ENCODE measurements at places on chromosomes 3 and 15. TPM values are rescaled to one million over a fixed set of nuclear protein-coding genes. Genes with fewer than 3 reads are reported as not detected.

DNA sequence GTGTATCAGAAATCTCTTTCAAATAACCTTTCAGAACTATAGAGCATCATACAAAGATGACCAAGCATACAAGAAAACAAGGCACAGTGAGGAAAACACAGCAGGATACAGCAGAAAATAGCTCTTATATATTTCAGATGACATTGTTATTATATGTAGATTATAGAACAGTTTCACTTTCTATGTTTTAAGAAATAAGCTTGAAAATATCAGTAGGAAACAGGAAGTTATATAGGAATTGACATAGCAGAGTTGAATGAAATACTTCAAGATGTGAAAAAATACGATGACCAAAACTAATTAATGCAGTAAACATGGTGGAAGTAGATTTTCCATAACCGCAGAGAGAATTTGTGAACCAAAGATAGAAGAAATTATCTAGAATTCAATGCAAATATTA lies 75.2 kb downstream of the LYSMD4 start:
- DNase-seq: no peak

Gene RTP1
- polyA plus RNA-seq: 2.1 TPM

DNA sequence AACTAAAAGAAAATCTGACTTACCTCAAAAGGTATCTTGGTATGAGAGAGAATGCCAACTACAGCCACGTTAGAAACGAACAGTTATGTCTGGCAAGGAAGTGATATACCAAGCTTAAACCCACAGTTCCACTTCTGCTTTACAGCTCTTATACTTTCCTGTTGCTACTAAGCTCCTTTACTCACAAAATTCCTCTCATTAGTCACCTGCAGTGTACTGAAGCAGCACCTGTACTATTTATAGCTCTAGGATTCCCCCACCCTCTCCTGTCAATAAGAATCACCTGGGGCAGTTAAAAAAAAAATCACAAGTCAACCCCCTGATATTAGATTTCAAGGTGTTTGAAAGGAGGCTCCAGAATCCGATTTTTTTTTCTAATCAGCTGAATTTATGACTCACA lies 2.9 kb upstream of the TMEM266 start:
- no peak for DNase-seq

Gene KLHL40
- polyA plus RNA-seq: not detected

Gene PTH1R
- 0.57 TPM for polyA plus RNA-seq

Gene ZIC4
- 0.03 TPM for polyA plus RNA-seq

GRCh38 chr3:152264378-152264777 lies 4.4 kb upstream of the MBNL1 start:
- DNase-seq: no peak

Gene ALPK3
- polyA plus RNA-seq: 4.4 TPM

Gene GSK3B
- polyA plus RNA-seq: 15.2 TPM

Gene PTX3
- 1.7 TPM for polyA plus RNA-seq

- DNase-seq: no peak
Observed at GRCh38 chr15:48170981-48171380, 7.1 kb downstream of the MYEF2 start.

Gene GOLGA6D
- 0.27 TPM for polyA plus RNA-seq

- DNase-seq: no peak
Observed at GRCh38 chr3:71974786-71975185, 189.8 kb upstream of the PROK2 start.

DNA sequence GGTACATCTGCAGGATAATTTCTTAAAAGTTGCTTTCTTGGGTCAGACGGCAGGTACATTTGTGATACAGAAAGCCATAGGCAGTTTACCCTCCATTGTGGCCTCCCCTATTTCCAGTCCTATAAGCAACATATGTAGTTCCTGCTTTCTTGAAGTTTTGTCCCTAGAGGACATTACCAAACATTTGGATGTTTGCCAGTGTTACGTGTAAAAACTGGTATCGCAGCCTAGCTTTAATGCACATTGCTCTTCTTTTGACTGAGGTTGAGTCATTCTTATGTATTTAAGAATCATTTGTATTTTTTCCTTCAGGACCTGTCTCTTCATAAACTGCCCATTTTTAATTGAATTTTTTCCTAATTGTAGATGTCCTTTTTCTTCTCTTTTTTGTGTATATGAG lies 114.3 kb downstream of the DIPK2A start:
- DNase-seq: no peak

GRCh38 chr15:85906640-85907039 lies 111.9 kb upstream of the KLHL25 start:
- DNase-seq: no peak

GRCh38 chr3:66206806-66207205 lies 14.0 kb upstream of the SLC25A26 start:
- no peak for DNase-seq

DNA sequence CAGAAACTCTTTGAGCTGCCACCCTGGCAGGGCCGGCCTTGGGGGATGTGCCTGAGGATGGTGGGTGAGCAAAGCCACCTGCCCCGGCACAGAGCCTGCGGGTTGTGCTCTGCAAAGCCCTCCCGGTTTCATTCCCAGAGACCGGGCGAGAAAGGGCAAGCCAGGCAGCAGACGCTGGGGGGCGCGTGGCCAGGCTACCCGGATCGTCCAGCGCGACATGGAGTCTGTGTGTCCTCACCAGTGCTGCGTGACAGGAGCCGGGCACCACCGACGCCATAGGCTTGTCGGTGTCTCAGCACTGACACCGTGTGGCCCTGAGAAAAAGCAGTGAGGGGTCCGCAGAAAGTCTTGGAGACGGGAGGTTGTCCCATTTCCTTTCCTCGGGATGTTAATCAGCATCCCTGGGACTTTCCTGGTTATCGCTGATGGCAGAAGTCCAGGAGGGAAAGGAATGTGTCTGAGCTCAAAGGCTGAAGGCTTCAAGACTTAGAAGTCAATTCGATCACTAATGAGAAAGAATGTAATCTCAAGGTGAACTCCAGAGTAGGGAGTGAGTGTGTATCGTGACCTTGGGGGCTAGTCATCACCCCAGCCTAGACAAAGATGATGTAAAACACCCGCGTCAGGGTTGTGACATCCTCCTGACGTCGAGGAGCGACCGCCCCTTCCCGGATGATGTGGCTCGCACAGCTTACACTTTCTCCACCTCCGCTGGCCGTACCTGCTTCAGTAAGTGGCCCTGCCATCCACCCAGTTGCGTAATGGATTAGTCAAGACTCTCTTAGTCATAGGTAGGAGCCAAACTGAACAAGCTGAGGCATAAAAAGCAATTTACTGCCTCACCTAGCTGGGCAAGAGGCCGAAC lies 36.3 kb upstream of the PLA2G4E start:
- peak; percentile 77 for DNase-seq

DNA sequence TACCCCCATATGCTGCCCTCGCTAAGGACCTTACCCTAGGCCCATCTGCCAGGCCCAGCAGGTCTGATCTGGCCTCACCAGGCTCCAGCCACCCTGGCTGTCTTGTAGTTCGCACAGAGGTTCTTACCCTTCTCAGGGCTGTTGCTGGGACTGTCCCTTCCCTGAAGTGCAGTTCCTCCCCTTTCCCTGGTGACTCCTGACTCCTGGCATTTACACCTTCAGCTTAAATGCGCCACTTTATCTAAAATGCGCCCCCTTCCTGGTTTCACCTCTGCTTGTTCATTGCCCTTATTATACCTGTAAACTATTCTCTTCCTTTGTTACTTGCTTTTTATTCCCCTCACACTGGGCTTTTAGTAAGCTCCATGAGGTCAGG lies 835 bp upstream of the TTLL3 start:
- DNase-seq: no peak

DNA sequence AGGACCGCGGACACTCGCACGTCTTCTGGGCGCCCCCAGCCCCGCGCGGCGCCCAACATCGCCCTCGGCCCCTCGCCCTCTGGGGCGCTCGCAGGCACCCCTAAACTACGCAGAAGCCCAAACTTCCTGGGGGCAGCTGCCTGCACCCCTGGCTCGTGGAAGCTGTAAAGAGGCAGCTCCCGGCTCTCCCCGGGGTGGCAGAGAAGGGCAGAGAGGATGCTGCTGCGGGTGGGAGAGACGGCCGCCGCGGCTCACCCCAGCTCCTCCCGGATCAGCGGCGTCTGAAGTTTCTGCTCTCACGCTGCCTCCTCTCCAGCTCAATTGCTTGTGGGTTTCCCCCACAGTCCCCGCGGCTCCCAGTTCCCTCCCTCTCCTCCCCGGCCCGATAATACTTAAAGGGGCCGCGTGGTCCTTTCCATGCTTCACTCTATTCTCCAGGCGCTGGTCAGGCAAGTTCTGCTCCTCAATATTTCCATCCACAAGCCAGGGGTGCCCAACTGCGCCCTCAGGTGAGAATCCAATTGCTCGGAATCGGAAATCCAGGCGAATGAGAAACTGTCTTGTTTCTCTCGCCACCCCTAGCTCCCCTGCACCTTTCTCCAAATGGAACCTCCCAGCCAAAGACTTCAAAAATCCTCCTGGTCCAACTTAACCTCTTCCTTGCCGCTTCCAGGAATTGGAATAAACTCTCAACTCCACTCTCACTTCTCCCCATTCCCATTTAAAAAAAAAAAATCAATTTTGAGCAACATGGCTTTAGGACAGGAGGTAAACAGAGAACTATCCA lies 748.5 kb downstream of the ROBO1 start:
- peak; percentile 73 for DNase-seq

- DNase-seq: no peak
Observed at GRCh38 chr3:133459400-133459799, 59.5 kb downstream of the BFSP2 start.

DNA sequence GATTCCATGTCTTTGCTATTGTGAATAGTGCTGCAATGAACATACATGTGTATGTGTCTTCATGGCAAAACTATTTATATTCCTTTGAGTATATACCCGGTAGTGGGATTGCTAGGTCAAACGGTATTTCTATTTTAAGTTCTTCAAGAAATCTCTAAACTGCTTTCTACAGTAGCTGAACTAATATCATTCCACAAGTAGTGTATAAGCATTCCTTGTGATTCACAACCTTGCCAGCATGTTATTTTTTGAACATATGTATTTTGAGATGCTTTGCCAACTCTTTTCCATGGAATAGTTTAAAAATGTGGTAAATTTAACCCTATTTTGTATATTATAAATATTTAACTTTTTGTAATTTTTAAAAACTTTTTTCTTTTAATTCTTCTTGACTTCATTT lies 592.7 kb upstream of the NAALADL2 start:
- DNase-seq: no peak

Gene CFAP91
- polyA plus RNA-seq: 7.4 TPM

- DNase-seq: no peak
Observed at GRCh38 chr15:26070095-26070532, 207.0 kb upstream of the ATP10A start.

Gene SKOR1
- polyA plus RNA-seq: 0.03 TPM

DNA sequence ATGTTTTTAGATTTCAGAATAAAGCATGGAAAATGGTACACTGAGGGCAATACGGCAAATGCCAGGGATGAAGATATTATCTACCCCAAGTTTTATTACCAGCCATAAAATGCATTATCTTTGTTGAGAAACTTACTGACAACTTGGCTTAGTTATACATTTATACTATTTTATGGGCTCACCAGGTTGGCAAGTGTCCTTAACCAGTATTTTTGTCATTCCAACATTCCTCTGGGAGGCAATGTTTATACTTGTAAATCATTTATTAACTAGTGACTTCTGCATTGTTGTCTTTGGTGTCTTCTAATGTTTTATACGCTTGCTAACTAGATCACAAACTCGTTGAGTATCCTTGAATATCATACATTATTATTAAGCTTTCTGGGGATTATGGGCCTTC lies 18.0 kb upstream of the ADGRG7 start:
- DNase-seq: no peak

- no peak for DNase-seq
Observed at GRCh38 chr3:47579875-47580274, 1.2 kb upstream of the CSPG5 start.

Gene STAB1
- 1.3 TPM for polyA plus RNA-seq

- no peak for DNase-seq
Observed at GRCh38 chr3:78781351-78781750, 986.4 kb downstream of the ROBO1 start.

DNA sequence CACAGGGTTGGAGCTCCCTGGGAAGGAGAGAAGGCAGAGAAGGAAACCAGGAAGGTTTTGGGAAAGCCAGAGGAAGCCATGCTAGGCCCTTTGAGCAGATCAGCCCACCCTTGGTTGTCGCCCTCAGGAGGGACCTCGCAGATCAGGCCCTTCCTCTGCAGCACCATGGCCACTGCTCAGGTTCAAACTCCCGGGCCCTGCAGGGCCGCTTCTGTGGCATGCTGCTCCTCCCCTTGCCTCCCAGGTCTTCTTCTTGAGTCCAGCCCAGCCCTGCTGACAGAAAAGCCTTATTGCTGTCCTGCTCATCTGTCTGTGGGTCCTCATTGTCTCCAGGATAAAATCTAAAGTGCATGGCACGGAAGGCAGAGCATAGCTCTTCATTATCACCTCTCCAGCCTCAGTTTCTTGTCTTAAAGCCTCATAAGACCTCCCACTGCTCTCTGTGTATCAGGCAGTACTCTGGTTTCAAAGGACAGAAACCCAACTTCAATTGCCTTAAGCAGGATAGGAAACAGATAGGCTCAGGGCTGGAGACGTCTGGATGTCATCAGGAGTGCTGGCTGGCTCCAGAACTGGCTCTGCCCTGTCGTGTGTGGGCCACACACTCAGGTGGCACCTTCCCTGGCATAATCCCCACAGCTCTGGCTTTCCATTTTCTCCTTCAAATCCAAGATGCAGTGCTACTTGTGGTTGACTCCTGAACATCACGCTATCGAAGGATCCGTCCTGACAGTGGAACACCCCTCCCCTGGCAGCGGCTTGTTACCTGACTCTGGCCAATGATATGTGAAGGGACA lies 118.5 kb downstream of the EEFSEC start:
- DNase-seq: no peak

Gene ATP10A
- 1.4 TPM for polyA plus RNA-seq

DNA sequence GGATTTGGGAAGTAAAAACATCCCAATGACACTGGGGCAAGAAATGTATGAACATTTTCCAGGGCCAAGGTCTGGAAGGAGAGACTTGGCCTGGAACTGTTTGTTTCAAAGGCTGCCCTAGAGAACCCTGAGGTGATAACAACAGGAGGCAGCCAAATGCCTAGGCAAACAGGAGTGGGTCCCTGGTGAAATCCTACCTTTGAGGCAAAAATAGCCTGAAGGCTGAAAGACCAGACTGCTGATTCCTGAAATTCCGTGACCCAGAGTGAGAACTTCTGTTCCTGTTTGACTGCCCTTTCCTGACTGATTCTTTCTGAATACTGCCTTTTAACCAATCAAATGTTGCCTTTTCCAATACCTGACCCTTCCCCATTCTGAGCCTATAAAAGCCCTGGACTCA lies 196.4 kb downstream of the NSUN3 start:
- DNase-seq: no peak

Gene TM6SF1
- polyA plus RNA-seq: 0.86 TPM

Gene SCAANT1
- polyA plus RNA-seq: not detected

- DNase-seq: no peak
Observed at GRCh38 chr15:91465086-91465485, 365.0 kb downstream of the SV2B start.

GRCh38 chr3:28210968-28211713 lies 30.3 kb upstream of the CMC1 start:
- no peak for DNase-seq

DNA sequence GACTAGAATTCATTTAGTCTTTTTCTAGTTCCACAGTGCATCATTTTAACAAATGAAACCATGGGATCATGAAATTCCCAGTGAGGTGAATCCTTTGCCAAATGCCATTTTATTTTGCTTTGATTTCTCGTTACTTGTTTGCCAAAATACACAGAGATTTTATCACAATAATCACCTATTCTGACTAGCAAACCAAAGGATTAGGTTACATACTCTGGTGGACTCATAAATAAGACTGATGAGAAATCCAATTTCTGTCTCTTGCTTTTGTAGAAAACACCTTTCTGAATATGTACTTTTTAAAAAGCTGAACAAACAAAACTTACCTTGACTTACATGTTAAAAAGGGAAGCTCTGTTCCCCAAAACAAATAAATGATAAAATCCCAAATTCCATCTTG lies 12.2 kb downstream of the ERC2 start:
- no peak for DNase-seq

All from H1 (cell line).